ENCODE measurements at places on chromosomes 6 and 20.

- DNase-seq: no peak
Observed at GRCh38 chr6:150906641-150907326, 41.3 kb downstream of the MTHFD1L start.

DNA sequence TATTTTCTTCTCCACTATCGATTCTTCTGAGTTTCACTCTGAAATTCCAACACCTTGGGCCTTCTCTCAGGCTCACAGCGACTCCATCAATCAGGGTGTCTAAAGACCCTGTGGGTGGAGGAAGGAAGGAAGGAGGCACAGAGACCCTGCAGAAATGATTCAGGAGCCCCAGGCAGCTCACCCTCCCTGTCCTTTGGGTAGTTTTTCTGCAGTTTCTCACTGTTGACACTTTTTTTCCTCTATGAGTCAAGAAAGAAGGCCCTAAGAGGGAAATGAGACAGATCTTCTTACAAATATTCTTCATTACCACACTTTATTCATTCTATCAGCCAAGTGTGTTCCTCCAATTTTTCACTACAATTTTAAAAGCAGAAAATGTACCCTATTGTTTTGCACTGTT lies 34.2 kb upstream of the TBXT start:
- no peak for DNase-seq

DNA sequence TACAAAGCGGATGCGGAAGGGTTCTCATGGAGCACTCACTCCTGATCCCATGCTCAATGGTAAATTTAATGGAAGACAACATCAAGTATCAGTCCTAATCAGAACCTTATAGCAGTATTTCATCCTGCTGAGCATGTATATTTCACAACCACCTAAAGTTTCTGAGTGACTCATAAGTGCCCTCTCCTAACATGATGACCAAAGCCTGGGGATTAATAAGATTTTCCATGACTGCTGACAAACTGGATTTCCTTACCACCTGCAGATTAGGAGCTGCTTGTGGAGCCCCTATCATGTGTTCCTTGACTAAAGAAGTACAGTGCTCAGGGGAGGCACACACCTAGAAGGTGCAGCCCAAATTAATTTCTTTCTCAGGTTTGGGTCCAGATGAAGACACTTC lies 112.8 kb downstream of the INSM1 start:
- peak; percentile 51 for DNase-seq

GRCh38 chr6:106927531-106928398 lies 46.8 kb downstream of the CD24 start:
- DNase-seq: peak; percentile 40

GRCh38 chr6:80356000-80356399 lies 249.5 kb downstream of the BCKDHB start:
- DNase-seq: no peak

GRCh38 chr6:79238919-79239318 lies 4.4 kb upstream of the HMGN3 start:
- DNase-seq: no peak

GRCh38 chr6:45351667-45352066 lies 23.5 kb downstream of the RUNX2 start:
- no peak for DNase-seq

GRCh38 chr6:37170273-37171200 lies 585 bp downstream of the PIM1 start:
- peak; percentile 50 for DNase-seq

- DNase-seq: no peak
Observed at GRCh38 chr20:21767739-21768223, 62.3 kb downstream of the PAX1 start.

- no peak for DNase-seq
Observed at GRCh38 chr20:46523696-46524328, 10.5 kb upstream of the ZNF334 start.

DNA sequence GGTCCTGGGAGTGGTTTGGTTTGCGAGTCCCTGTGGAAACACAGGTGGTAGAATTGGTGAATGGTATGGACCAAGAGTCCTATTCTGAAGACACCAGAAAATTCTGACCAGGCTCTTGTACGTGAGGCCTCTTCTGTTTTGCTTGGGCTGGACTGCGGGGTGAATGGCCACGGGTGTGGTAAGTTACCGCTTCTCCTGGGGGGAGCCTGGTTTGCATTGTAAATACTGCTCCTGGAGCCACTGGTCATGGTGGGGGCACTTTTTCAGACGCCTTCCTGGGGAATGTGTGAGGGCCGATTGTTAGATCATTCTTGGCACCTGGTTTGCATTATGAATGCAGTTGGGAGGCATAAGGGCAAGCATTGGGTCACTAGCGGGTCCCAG lies 25.4 kb upstream of the EPB41L1 start:
- no peak for DNase-seq

GRCh38 chr6:121835662-121836061 lies 400.2 kb downstream of the GJA1 start:
- no peak for DNase-seq

GRCh38 chr6:31202259-31203166 lies 32.0 kb upstream of the POU5F1 start:
- no peak for DNase-seq

DNA sequence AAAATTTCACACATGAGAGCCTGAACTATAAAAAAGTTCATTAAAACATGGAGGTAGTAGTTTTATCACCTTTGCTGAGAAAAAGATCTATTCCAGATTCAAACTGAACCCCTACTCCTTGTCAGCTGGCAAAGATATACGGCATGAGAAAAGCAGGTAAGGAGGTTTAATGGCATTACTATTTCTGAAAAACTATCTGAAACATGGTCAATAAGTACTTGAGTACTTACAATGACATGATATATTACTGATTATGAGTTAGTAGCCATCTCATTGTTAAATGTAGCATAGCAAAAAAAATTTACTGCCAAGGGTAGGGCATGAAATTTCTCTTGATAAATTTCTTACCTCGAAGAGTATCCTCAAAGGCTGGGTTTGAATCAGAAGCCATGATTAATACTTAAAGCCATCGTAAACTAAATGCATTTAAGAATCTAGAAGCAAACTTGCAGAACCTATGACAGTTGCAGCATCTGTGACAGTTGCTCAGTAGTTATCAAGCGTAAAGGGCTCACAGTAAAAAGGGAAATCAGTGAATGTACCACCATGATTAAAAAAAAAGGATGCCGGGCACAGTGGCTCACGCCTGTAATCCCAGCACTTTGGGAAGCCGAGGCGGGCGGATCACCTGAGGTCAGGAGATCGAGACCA lies 8.7 kb downstream of the SLC17A5 start:
- DNase-seq: no peak

DNA sequence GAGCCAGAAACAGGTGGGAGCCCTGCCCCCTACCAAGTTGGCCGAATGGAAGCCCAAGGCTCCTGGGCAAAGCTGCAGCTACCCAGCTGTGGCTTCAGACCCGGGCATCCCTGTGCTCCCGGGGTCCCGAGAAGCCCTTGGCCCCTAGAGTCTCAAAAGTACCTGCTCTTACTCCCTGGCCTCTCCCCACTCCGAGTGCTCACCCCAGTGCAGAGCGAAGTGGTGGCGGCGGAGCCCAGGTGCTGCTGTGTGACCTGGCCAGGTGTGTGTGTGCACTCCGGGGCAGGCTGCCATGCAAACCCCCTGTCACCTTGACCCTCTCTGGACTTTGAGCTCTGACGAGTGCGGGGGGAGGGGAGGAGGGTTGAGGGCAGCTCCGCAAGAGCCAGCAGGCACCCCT lies 493.8 kb upstream of the MANEA start:
- DNase-seq: no peak

- DNase-seq: peak; percentile 69
Observed at GRCh38 chr6:37691904-37692806, 5.5 kb downstream of the MDGA1 start.

GRCh38 chr6:34145161-34146020 lies 496 bp downstream of the GRM4 start:
- DNase-seq: peak; percentile 47

GRCh38 chr20:4484379-4484997 lies 237.2 kb upstream of the PRND start:
- DNase-seq: no peak

- peak; percentile 67 for DNase-seq
Observed at GRCh38 chr6:135334169-135334568, 153.1 kb downstream of the MYB start.

All from EL (cell line).